ENCODE measurements at places on chromosomes 2 and 18.

- DNase-seq, result no peak
Observed at GRCh38 chr2:232418466-232419244, 12.0 kb downstream of the ALPG start.

GRCh38 chr2:51789918-51790317, 758.0 kb upstream of the NRXN1 start:
- DNase-seq, result no peak

DNA sequence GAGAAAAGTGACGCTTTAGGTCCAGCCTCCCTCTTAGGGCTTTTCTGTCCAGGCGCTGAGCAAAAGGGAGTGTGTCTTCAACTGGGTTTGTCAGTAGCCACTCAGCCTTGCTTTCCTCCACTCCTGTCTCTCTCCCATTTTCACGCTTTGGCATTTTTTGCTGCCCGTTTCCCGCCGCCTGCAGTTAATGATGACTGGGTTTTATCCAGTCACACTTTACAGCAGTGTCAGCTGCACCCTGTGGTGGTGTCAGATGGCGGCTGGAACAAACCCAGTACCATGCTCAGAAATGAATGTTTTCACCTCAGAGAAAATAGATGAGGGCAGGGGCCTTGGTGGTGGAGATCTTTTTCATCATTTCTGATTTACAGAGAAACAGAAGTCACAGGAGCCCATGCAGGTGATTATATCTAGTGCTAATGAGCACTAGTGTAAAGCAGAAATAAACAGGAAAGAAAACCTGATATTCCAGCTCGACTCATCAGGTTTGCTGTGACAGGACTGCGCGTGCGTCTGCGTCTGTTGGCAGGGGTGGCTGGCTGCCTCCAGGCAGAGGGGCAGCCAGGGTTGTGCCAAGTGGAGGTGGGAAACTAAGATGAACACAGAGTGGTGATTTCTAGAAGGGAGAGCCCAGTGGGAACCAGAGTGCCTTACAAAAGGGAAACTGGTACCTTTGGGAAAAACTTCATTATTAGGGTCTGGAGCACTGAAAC, 139.9 kb downstream of the TANC1 start:
- no peak for DNase-seq

GRCh38 chr2:11753886-11754699, 7.7 kb downstream of the LPIN1 start:
- peak; percentile 67 for DNase-seq

- no peak for DNase-seq
Observed at GRCh38 chr18:9808295-9809241, 77.2 kb upstream of the TXNDC2 start.

DNA sequence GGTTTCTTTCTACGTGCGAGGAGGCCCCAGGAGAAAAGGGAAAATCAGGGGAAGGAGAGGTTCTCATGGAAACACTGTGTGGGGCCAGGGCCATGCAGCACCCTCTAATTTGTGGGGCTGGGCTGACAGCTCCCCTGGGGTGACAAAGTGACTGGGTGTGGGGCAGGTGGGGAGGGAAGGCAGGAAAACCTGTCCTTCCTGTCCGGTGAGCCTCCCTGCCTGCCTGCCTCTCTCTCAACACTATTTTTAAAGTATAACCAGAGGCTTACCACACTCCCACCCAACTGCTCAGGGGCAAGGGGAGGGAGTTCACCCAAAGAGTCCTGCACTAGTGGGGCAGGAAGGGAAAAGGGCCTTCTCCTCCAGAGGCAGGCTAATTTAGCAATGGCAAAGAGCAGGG, 10.5 kb upstream of the EPAS1 start:
- no peak for DNase-seq

GRCh38 chr18:6979954-6980353, 137.6 kb downstream of the LAMA1 start:
- no peak for DNase-seq

DNA sequence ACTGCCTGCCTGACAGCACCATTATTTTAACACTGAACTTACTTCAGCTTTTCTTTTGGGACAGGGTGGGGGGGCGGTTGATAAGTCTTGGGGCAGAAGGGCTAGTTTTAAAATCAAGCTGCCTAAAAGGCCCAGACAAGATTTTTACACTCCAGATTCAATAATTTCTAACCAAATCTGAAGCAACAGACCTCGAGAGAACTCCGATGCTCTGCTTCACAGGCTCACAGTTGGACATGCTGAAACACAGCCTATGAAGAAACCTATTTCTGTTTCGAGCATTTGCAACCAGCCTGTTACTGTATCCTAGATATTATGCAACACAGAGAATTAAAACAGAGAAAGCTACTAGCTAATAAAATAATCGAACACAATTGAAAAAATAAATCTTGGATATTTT, 1.3 kb upstream of the MYT1L start:
- DNase-seq, result no peak

- DNase-seq, result no peak
Observed at GRCh38 chr2:238151628-238152235, 7.0 kb upstream of the ERFE start.

- no peak for DNase-seq
Observed at GRCh38 chr18:78640246-78640995, 339.2 kb upstream of the SALL3 start.

- DNase-seq, result no peak
Observed at GRCh38 chr2:10501451-10501961, 53.4 kb upstream of the ODC1 start.

GRCh38 chr18:54205959-54206358, 18.5 kb downstream of the MBD2 start:
- no peak for DNase-seq

GRCh38 chr2:29749843-29750242, 171.5 kb downstream of the ALK start:
- no peak for DNase-seq

GRCh38 chr18:45672637-45673036, 51.3 kb upstream of the SLC14A1 start:
- DNase-seq, result no peak

DNA sequence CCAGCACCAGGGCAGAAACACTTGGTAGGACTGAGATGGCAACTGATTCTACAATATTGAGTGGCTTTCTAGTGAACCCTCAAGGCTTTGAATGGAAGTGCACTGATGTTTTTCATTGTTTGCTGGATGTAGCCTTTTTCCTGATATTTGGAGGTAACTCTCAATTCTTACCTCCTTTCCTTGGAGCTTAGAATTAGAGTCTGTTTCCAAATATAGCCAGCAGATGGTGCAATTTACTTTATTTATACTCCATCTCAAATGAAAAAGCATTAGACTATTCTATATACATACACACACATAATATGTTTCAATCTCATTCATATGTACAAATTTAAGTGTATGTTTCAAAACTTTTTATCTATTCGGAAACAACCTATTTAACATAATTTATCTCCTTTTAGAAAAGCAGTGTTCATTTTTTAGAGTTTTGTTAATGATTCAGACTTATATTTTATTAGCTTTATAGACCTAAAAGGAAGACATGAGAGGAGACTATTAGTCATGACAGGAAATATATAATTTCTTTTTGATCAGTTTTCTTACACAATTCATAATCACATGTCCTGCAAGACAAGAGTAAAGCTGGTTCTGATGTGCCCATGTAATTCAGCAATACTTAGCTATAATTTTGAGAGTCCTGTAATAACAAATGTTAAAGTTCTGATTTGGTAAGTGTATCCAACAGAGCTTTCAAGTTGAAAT, 124.8 kb downstream of the NUP35 start:
- no peak for DNase-seq

- DNase-seq, result no peak
Observed at GRCh38 chr2:9993488-9994165, 42.1 kb downstream of the GRHL1 start.

DNA sequence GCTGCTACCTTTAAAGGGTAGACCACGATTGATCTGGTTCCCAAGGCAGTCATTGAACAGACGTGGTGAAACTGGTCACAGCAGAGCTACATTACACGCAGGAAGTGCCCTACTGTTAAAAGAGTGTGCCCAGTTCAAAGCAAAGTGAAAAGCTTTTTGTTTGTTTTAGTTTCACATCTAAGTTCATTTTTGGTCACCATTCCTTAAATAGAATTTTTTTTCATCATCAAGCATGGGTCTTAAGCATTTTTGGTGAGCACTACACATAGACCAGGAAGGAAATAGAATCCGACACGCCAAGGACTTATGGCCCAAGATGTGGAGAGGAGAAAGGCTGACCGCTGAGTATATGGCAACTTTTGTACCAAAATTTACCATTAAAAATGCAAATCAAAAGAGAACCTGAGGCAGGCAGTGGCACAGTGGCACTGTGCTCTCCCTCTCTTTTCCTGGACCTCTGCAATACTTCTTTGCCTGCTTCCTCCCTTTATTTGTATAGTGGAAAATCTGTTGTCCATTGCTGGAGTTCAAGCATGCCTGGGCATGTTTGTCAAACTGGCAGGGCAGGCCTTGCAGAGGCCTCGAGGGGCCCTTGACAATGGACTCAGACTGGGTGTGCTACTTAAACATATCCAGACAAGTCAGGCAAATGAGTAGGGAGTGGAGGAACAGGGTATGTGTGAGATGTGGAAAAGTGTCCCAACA, 42.6 kb upstream of the HNRNPA3 start:
- DNase-seq, result no peak

DNA sequence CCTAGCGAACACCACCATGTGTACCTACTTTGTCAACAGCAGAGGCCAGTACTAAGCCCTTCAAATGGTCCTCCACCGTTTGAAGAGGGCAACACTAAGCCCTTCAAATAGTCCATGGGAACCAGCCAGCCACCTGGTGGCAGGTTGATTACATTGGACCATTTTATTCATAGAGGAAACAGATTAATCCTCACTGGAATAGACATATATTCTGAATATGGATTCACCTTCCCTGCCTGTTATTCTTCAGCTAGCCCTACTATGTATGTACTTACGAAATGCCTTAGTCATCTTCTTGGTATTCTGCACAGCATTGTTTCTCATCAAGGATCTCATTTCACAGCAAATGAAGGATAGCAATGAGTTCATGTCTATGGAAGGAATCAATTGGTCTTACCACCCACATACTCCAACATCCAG, 10.0 kb upstream of the ZNF396 start:
- peak; percentile 2 for DNase-seq

- DNase-seq, result no peak
Observed at GRCh38 chr2:24238158-24238557, 63.3 kb downstream of the FAM228A start.

DNA sequence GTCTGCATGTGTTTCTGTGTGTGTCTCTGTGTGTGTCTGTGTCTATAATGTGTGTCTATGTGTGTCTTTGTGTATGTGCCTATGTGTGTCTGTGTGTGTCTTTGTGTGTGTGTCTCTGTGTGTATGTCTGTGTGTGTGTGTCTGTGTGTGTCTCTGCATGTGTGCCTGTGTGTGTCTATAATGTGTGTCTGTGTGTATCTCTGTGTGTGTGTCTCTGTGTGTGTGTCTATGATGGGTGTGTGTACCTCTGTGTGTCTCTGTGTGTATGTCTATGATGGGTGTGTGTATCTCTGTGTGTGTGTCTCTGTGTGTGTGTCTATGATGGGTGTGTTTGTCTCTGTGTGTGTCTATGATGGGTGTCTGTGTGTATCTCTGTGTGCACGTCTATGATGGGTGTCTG, 126.2 kb upstream of the GPC1 start:
- no peak for DNase-seq

DNA sequence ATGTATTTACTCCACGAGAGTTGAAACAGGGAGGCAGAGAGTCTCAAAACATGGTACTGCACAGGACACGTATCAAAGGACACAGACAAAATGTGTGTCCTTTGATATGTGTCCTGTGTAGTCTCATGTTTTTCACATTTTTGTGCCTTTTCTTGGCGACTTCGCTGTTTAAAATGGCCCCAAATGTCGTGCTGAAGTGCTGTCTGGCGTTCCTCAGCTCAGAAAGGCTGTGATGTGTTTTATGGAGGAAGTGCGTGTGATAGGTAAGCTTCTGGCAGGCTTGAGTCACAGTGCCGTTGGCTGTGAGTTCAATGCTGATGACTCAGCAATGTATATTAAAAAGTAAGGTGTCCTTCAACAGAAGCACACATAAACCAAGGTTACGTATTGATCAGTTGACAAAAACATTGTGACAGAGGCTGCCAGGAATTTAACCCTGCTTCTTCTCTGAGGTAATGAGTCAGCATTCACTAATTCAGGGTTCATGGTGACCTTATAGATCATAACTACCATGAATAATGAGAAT, 78.2 kb downstream of the DYSF start:
- DNase-seq, result no peak

GRCh38 chr2:17517481-17518211, 594 bp downstream of the RAD51AP2 start:
- no peak for DNase-seq

- no peak for DNase-seq
Observed at GRCh38 chr2:186820303-186820702, 28.7 kb downstream of the ZSWIM2 start.

GRCh38 chr2:240965905-240966456, 32.4 kb upstream of the SNED1 start:
- DNase-seq, result no peak

DNA sequence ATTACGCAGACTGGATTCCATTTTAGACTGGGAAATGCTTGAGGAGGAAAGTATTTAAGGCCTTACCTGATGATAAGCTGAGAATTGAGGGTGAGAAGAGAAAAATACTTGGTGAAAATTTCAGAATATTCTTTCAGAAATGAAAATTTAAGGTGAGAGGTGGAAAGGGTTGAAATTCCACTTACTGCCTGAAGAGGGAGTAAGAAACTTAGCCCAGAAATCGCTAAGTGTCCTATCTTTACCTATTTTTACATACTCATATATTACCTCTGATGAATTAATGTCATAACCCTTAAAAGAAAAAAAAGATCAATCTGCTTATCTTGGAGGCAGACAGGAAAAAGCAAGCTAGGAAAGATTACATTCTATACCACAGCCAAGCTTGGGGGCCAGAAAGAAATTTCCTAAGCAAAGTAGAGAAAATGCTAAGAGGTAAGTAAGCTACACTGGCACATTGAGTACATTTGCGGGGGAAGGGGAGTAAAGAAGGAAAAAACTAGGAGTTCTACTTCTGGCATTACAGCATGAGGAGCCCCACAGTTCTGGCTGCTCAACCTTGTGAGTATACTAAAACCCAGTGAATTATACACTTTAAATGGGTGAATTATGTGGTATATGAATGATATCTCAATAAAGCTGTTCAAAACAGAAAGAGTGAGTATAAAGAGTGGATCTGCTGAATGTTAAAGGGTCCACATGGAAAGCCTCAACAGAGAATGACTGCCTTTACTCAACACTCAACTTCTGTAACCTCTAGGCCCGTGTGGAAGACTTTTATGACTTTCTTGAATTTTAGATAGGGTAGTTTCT, 33.8 kb downstream of the SMC6 start:
- DNase-seq, result no peak

DNA sequence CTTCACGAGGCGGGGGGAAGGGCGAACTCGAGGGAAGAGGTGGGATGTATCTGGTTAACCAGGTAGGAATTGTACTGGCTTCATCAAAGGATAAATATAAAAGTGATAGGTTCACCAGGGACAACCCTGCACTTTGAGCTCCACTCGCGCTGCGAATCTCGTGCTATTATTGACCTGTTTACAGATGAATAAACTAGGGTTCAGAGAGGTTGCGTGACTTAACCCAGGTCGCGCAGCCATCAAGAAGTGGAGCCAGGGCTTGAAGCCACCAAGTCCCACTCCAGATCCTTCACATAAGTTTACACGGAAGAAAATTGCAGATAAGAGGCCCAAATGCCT, 1.4 kb upstream of the CYP1B1 start:
- no peak for DNase-seq

GRCh38 chr2:120802158-120802557, 66.5 kb downstream of the GLI2 start:
- DNase-seq, result no peak

- no peak for DNase-seq
Observed at GRCh38 chr2:128284037-128284441, 34.6 kb downstream of the HS6ST1 start.

GRCh38 chr2:39667886-39668276, 2.2 kb downstream of the TMEM178A start:
- no peak for DNase-seq

GRCh38 chr2:105446501-105446900, 47.6 kb upstream of the FHL2 start:
- DNase-seq, result no peak

Data from CD4-positive, alpha-beta T cell treated with Interleukin-1 beta for 1 hour (primary cell).